ENCODE measurements at places on chromosomes 6 and 20. TPM values are rescaled to one million over a fixed set of nuclear protein-coding genes. Genes with fewer than 3 reads are reported as not detected.

- no peaks in the 10 kb centered on the region for H3K36me3 ChIP-seq
- H3K4me3 ChIP-seq: no peak overlapping the region
- no peaks in the 10 kb centered on the region for H3K4me1 ChIP-seq
- H3K27ac ChIP-seq: no peak overlapping the region
These were observed 140.2 kb downstream of the KIF13A start for GRCh38 chr6:17847203-17847760.

The WFDC2 gene
- total RNA-seq: not detected

DNA sequence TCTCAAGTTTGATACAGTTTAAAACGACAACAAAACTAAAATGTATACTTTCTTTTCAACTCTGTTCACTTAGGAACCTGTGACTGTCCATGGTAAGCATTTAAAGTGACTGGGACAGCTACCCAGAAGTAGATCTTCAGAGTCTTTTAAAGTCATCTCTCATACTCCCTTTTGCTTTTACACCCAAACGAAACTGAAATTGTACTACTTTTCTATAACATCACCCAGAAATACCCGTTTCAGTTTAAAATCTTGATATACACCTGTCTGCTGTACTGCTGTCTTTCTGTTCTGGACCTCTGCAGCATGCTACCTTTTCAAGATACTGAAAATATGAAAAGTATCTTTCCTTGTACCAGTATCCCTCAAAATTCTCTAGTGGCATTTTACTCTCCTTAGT, 170.4 kb upstream of the THEMIS start:
- H3K27ac ChIP-seq: no peak overlapping the region
- H3K27me3 ChIP-seq: no peaks in the 10 kb centered on the region
- H3K4me3 ChIP-seq: no peak overlapping the region
- no peaks in the 10 kb centered on the region for H3K4me1 ChIP-seq
- DNase-seq: no peak

The TPMT gene
- total RNA-seq: 6.4 TPM

The PACRG gene
- not detected for total RNA-seq

GRCh38 chr20:11551479-11551878, 366.2 kb upstream of the BTBD3 start:
- no peak for DNase-seq
- no peaks in the 10 kb centered on the region for H3K36me3 ChIP-seq
- H3K27ac ChIP-seq: no peak overlapping the region
- H3K4me3 ChIP-seq: no peak overlapping the region

Data from activated CD8-positive, alpha-beta T cell treated with anti-CD3 and anti-CD28 coated beads, Interleukin-2, amount 10 ng/mL, durations not matched to agents 7 days and 5 days (primary cell).